Hematopoietic multipotent progenitor cell treated with erythropoietin and hydrocortisone succinate and interleukin-3 and kit ligand, for 4 days (in vitro differentiated cells): ENCODE measurements at places on chromosomes 6 and 20.

DNA sequence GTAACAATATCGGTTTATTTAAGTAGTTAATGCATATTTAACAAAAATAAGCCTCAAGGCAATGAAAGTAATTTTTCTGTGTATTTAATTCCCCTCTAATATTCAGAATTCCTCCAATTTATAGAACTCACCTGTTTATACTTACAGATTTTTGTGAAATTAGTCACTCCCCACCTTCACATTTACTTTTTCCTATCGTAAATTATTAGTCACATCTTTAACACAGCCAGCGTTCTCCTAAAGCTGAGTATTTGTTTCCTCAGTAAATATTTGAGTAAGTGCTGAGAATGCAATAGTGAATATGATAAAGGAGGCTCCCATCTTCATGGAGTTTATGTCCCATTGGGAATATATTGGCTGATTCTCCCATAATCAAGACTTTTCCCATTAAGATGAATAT lies 88.0 kb downstream of the SYCP2 start:
- DNase-seq: no peak

- DNase-seq: no peak
These were observed 22.0 kb downstream of the GNAS start for GRCh38 chr20:58874469-58874868.

DNA sequence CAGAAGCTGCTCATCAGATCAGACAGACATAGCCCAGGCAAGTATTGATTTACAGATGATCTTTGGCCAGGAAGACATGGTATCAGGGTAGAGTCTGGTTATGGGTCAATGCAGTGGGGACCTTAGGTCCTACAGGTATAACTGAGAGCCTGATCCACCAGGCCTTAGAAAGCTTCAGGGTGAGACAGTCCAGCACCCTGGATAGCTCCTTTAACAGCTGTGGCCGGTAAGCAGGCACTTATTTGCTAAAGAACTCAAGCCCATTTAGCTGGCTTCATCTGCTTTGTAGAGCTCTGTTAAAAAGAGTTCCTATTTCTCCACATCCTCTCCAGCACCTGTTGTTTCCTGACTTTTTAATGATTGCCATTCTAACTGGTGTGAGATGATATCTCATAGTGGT lies 39.6 kb downstream of the ESR1 start:
- DNase-seq: peak; percentile 65

GRCh38 chr6:43355862-43356590 lies 13.4 kb downstream of the ZNF318 start:
- DNase-seq: peak; percentile 46

DNA sequence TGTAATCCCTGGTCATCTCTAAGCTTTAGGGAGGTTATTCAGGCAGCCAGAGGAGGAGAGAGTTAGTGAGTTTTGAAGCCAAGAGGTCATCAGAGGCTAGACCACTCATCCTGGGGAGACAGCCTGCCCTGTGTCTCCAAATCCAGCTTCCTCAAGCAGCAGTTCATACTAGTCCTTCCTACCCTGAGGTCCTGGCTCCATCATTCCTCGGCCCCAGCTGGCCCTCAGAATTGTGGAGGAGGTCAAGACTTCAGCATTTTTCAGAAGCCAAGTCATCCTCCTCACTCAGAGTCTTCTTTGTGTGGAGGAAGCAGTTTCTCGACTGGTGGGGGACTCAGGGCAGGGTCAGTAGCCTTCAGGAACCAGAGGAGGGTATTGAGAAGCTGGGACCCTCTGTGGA lies 12.4 kb upstream of the KIAA1755 start:
- no peak for DNase-seq

DNA sequence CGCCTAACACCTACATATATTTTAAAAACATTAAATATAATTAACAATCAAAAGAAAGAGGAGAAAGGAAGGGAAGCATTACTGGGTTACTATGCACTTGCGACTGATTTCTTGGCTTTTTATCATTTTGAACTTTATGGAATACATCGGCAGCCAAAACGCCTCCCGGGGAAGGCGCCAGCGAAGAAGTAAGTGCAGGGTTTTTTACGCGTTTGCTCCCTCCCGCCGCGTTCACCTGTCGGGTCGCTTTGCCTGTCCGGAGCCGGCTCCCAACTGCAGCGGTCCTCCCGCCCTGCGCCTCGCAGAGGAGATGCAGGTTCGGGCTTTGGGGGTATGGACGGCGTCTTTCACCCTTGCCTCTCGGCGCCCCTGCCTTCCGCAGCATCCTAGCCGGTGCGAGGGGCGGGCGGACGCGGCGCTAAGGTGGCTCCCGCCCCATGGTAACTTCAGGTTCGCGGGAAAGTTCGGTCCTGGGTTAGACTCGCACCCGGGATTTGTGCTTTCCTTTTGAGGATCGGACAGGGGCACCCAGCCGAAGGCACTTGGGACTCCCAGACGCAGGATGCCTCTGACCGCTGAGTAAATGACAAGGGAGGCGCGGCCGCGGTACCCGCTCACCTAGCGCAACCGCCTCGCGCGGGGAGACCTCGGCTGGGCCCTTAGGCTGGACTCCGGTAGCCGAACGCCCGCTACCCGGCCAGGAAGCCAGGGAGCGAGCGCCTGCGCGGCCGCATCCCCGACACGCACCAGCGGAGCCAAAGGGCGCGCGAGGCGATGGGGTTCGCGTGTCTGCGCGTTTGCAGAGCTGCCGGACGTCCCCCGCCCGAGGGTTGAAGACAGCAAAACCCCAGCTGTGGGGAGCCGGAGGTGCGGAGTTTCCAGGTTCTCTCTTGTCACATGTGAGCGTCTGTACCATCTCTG lies 891 bp downstream of the RSPO3 start:
- DNase-seq: peak; percentile 11

DNA sequence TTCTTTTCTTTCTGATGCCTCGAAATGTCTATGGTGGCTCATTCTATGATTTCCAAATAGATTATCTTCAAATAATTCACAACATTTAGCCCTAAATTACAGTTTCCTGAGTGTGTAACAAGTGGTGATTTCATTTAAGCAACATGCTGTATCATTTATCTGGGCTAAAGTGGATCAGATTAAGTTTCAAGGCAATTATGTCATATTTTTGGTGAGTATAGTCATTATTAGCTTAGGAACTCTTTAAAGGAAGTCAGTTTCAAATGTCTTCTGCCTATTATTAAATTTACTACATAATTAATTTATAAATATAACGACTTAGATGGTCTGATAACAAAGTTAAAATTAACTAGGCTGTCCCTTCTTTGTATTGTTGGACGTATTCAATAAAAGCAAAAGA lies 847.9 kb upstream of the FLRT3 start:
- no peak for DNase-seq

DNA sequence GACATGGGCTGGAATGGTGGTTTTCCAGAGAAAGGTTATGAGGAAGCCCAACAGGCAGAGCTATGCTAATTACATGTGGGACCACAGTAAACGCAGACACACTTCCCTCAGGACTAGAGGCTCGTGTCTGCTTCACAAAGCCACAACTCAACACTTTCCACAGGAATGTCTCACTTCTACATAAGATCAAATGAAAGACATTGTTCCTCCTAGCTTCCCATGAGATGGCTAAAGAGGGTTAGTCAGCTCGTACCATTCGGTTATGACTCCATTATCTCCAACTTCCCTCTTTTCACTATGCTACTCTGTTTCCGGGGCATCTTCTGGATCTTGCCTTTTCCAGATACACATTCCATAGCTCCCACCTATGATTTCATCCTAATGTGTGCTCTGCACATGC lies 29.1 kb upstream of the ZC3H12D start:
- no peak for DNase-seq

- peak; percentile 94 for DNase-seq
These were observed 19.7 kb downstream of the SLC17A9 start for GRCh38 chr20:62971950-62972844.

GRCh38 chr20:63525971-63526370 lies 5.4 kb downstream of the PPDPF start:
- peak; percentile 42 for DNase-seq

GRCh38 chr6:125008261-125008703 lies 46.0 kb downstream of the RNF217 start:
- no peak for DNase-seq

GRCh38 chr6:119076173-119076572 lies 2.3 kb downstream of the FAM184A start:
- no peak for DNase-seq

DNA sequence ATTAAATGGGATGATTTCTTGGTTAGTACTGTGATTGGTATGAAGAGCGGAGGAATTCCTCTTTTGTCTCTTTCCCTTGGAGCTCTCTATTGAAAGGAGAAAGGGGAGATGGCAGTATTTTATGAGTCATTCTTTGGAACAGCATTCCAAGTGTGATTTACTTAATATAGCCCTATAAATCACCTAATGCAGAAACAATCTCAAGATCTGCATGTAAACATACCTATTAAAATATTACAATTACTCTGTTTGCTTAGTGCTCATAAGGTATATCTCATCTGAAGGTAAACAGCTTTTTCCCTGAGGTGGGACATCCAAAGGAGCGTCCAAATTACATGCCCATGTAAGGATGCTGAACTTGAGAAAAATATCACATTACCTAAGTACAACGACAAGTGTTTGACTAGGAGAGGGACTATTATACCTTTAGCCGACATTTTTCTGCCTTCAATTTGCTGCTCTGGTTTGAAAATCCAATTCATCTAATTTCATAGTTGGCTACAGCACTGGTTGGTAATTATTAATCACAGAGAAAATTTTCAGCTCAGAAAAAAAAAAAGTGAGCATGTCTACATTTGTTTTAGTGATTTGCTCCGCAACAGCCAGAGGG lies 229.0 kb downstream of the FOXC1 start:
- no peak for DNase-seq

DNA sequence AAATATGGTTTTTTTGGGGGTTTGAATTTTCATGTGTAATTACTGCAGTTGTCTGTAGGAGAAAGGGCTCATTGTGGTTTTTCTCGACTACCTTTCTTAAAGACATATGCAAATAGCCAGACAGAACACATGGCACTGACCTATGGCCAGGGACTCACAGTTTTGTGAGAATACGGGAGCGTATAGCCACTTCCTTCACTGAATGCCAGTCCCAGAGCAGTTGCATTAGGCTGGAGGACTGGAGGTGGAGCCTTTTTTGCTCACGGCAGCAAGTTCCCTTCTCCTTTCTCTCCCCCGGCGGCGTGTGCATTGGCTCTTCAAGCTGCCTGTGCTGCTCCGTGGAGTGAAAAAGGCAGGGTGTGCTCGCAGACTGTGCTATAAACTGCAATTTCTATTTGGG lies 114.9 kb downstream of the AKAP7 start:
- peak; percentile 78 for DNase-seq

DNA sequence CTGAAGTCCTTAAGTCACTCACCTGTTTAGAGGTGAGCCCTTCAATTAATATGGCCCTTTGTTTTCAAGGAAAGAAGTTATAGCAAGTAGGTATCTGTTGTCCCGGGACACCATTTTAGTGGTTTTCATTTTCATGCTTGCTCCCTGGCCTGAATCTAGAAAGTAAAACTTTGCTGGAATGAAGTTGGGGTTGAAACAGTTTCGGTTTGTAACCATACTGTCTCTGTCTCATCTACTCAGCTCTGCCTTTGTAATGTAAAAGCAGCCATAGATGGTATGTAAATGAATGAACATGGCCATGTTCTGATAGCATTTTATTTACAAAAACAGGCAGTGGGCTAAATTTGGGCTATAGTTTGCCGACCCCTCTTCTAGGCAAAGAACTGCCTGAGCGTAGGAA lies 64.9 kb upstream of the GNRH2 start:
- DNase-seq: no peak

DNA sequence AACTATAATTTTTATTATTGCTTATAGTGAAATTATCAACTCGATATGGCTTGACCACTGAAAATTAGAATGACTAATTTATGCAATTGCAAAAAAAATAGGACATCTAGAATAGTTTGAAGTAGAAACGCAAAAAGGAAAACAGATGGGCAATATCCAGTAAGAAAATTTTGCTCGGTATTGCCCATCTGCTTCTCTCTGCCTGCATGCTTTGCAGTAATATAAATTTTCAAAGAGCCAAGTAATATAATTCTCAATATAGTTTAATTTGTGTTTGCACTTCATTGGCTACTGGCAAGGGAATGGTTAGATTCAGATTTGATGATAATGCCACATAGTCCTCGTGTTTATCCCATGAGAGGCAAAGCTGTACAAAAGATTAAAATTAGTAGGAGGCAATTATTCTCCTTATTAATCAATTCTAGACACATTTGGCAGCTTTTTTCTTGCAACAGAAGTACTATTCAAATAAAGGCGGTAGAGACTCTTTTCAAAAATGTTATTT lies 27.3 kb upstream of the LAMA2 start:
- no peak for DNase-seq

DNA sequence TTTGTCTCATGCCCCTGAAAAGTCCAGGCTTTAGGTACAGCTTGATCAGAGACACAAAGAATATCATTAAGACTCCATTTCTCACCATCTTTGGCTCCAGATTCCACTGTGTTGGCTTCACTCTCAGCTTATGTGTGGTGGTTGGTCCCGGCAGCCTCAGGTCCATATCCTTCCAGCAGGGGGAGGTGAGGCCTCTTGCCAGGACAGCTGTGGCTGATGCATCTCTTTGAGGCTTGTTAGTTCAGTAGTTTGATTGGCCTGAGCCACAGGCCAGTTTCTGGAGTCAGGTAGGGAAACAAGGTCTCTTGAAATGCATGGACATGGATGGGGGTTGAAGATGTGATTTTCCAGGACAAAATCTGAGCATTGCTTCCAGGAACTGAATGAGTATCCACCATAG lies 62.4 kb downstream of the JAG1 start:
- peak; percentile 47 for DNase-seq

GRCh38 chr20:20371681-20372080 lies 3.8 kb downstream of the INSM1 start:
- DNase-seq: no peak

- DNase-seq: peak; percentile 66
These were observed 67.3 kb downstream of the ATP9A start for GRCh38 chr20:51700809-51701285.

DNA sequence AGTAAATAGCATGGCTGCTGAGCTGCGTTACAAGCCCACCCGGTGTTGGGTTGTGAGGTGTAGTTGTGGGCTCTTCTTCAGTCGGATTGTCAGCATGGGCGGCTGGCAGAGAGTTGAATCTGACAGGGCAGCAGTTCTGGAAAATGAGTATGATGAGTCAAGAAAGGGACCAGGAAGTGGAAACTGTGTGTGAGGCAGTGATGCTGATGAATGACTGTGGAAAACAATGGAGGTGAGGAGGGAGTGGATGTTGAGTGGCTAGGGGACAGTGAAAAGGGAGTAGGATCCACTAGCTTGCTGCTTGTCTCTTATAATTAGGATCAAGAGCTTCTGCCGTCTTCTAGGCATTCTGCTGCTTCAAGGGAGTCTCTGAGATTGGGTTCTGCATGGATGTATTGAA lies 154.3 kb downstream of the ESR1 start:
- no peak for DNase-seq

GRCh38 chr20:36917943-36918342 lies 33.6 kb downstream of the SAMHD1 start:
- no peak for DNase-seq

- DNase-seq: no peak
These were observed 355.9 kb downstream of the FARS2 start for GRCh38 chr6:5617179-5617578.

- no peak for DNase-seq
These were observed 62.3 kb downstream of the STK4 start for GRCh38 chr20:45028424-45029136.

DNA sequence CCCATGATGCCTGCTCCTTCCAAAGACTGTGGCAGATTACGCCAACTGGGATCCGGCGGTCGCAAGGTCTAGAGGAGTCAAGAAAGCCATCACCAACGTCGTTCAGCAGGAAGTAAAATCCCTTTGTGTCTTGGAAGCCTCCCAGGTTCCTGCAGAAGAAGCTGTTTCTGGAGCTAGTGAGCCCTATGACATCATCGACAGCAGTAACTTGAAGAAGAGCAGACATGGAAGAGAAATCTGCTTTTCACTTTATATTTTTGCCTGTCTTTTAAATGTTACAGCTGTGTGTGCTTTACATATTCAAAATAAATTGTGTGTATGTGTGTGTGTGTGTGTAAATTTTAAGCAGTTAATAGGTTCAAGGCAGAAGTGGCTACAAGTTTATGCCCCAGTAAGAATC lies 7.4 kb upstream of the OR2H2 start:
- DNase-seq: no peak
